Activated CD4-positive, alpha-beta T cell treated with anti-CD3 and anti-CD28 coated beads for 24 hours (primary cell): ENCODE measurements at places on chromosomes 13 and 19.

DNA sequence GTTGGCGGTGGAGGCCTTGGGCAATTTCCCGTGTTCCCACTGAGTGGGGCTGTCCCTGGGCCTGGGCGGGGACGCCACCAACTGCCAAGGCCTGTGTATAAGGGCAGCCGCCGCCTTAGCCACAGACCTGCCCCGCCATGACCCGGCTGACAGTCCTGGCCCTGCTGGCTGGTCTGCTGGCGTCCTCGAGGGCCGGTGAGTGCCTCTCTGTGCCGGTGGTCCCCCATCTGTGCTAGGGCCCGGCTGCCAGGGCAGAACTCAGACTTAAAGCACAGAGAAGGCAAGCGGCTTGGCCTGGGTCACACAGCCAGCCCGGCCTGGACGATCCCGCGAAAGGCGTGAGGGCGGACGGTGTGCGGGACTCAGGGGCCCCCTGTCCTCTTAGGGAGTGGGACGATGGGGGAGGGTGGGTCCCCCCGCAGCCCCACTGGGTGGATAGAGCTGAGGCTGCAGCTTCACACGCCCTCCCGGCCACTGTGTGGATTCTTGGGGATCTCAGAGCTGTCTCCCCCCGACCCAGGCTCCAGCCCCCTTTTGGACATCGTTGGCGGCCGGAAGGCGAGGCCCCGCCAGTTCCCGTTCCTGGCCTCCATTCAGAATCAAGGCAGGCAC is at the start of gene AZU1:
TSS of gene AZU1 (plus strand) at position 128 of the 612 bp plus-strand sequence. CDS start at position 138, 10 bp downstream.
- DNase-seq, result no peak

DNA sequence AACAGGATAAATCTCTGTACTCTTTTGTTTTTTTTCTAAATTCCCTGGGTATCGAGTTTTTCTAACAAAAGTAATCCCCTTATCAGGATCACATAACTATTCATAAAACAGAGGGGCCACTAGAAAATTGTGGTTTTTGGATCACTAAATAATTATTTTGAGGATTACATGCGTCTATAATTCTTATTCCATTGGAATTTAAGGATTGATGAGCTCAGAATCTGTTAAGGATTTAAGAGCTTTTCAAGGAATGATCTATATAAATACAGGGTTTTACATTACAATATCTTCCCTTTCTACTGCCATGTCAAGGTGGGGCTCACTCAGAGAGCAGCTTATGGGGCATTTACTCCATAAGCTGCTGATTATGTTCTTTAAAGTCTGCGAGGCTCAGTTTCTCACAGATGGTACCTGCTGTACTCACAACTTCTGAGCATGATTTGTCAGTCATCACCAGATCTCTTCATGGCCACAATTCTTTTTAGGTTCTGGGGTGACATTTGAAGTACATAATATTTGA is 449.8 kb downstream of the PCDH17 start:
- DNase-seq, result no peak

DNA sequence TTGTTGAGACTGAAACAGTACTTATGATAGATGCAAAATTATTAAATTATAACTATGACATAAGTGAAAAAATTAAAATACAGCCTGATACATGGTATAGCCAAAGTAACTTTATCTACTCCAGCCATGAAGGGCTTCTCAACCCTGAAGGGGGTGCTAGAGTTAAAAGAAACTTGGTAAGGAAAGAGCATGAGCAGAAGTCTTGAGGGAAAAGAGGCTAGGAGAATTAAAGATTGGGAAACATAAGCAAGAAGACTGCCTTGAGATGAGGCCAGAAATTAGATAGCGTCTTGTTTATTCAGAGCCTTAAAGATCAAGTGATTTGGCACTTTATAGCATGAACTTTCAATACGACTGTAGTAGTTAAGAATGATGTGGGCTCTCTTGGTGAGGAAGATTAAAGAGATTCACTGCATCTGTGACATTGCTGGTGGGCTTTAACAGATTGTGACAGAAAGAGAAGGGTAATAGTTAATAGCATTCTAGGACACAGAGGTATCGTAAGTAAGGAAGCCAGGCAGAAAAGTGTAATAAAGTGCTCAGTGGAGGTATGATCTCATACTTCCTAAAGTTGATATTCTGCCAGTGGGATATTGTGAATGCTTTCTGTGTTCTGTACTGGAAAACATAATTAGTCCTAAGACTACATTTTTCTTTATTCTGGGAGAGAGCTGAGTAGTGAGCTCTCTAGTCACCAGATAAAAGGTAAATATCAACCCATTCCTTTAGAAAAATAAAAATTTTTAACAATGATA is 385.4 kb upstream of the PRR20A start:
- no peak for DNase-seq

DNA sequence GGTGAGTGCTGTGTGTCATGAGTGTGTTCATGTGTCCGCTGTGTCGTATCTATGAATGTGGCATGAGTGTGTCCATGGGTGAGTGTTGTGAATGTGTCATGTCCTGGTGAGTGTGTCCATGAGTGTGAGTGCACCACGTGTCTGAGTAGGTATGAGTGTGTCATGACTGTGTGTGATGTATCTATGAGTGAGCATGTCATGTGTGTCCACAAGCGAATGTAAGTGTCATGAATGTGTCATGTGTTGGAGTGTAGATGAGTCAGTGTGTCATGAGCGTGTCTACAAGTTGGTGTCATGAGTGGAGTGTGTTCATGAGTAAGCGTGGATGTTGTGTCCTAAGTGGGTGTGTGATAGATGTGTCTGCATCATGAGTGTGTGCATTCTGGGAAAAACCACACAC is 129.4 kb downstream of the TUBA3C start:
- no peak for DNase-seq

DNA sequence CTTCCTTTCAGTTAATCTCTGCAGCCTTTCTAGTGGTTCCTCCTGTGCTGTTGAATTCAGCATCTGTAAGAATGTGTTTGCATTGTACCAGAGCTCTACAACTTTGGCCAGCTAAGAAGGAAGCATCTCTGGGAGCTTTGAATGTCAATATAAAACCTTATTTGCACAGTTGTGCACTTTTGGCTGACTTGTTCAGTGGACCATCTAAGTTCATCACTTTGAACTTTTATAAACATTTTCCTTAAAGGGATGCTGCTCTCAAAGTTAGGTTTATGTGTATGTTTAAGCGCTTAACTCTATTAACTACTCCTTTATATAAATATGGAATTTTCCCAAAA is 15.6 kb downstream of the POLR1D start:
- no peak for DNase-seq

DNA sequence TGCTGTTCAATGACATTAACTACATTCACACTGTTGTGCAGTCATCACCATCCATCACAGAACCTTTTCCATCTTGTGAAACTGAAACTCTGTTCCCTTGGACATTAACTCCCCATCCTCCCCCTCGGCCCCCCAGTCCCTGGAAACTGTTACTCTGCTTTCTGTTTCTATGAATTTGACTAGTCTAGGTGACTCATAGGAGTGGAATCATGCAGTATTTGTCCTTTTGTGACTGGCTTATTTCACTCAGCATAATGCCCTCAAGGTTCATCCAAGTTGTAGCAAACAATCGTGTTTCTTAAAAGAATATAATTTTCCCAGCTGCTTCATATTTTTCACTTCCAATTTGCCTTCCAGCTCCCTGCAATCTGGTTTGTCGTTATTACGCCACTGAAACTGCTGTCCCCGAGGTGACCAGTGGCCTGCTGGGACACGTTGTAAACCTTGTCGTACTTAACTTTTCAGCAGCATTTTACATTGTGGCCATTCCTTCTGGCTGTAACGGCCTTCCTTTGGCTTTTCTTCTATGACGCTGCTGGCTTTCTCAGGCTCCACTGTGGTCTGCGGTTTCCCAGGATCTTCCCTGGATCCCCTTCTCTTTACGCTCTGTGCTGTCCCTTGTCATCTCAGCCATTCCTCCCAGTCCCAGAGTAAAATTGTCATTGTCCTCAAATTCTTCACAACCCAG is 74.0 kb downstream of the DHRS12 start:
- DNase-seq, result peak; percentile 15

DNA sequence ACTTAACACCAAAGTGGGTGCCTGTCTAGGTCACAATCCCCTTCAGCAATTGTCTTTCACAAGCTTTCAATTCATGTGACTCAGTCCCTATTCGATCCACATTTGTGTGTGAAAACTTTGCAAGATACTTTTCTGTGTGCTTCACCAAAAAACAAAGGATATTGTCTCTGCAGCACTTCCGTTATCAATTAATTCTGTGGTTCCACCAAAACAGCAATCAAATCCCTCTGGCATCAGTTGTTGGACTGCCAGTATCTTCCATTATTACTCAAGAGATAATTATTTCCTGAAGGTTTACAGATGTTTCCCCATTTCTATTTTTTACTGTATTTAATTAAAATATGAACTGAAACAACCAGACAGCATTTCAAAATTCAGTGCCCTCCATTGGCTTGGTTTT is 481.4 kb downstream of the SUCLA2 start:
- DNase-seq, result no peak

- no peak for DNase-seq
Observed at GRCh38 chr13:51435002-51435578, 17.7 kb downstream of the INTS6 start.

GRCh38 chr13:30156826-30157615 is 150.3 kb downstream of the KATNAL1 start:
- no peak for DNase-seq

GRCh38 chr13:43773602-43774001 is 13.2 kb downstream of the ENOX1 start:
- DNase-seq, result no peak

DNA sequence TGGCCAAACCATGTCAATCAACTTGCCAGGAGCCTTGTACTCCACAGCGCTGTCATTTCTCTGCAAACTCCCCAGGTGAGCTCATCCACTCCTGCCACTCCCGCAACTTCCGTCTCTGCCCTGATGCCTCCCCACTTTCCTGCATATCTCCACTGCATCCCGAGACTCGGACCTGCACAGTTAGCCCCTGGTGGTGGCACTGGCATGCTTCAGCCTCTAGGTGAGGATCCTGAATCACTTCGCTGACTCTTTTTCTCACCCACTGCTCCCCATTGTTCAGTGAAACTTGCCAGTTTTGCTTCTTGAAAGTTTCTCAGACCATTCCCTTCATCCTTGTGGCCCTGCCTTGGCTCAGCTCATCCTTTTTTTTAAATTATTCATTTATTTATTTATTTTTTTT is 3.4 kb upstream of the CTU1 start:
- DNase-seq, result no peak

DNA sequence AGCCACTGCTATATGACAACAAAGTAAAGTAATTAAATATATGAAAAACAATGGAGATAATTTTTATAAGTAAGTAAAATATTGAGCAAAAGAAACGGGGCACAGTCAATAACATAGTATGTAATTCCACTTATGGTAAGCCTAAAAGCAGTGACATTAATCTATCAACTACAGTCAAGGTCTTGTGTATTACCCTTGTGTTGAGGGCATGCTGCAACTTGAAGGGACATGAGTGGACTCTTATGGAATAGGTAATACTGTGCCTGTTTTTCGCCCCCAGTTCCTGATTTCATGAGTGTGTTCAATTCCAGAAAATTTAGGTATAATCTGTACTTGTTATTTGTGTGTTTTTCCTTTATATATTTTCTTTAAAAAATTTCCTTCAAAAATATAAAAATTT is 201.3 kb upstream of the SLITRK6 start:
- DNase-seq, result no peak

DNA sequence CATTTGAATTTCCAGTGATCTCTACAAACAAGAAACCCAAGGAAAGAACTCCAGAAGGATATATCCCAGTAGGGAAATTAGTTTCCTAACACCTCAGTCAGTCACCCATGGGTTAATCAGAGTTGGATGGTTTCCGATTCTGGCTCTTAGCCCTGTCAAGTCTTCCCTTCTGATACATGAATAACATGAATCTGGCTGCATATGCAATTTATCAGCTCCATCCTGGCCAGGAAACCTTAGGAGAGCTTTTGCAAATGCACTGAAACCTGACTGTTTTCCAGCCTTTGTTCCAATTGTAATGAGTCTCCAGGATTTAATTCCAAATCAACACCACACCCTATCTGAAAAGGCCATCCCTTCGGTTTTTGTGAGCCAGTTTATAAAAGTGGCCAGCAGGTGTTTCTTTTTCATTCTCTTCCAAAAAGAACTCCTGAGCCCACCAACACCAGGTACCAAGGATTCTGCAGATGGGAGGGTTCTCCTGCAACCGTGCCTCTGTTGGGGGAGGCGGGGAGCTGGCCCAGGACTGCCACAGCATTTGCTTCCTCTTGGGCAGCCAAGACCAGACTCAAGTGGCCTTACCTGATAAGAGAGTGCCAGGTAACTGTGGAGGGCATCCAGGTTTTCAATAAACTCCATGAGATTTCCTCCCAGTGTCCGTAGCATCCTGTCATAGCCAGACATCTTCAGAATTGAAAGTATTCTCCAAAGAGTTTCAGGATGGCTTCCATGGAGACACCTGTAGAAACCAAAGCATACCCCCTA is 77.5 kb downstream of the C13orf42 start:
- DNase-seq, result no peak

- no peak for DNase-seq
Observed at GRCh38 chr13:113526466-113527220, 36.1 kb upstream of the DCUN1D2 start.

DNA sequence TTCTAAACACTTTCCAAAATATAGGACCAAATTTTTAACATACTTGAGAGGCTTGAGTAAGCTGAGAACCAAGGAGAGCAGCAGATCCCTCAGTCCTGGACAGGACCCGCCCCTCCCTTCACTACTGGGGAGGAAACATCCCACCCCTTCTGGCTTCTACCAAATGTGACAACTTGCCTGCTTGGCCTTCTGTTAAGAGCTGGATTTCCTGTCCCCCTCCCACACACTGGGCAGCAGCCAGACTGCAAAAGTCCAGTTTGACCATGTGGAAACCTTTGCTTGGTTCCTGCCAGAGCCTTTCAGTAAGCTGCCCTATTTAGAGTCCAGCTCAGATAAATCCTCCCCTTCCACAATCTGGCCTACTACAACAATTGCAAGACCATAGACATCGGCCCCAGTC is 84.3 kb downstream of the FGF14 start:
- DNase-seq, result no peak

GRCh38 chr19:2600914-2601870 is 101.3 kb downstream of the GNG7 start:
- DNase-seq, result no peak

DNA sequence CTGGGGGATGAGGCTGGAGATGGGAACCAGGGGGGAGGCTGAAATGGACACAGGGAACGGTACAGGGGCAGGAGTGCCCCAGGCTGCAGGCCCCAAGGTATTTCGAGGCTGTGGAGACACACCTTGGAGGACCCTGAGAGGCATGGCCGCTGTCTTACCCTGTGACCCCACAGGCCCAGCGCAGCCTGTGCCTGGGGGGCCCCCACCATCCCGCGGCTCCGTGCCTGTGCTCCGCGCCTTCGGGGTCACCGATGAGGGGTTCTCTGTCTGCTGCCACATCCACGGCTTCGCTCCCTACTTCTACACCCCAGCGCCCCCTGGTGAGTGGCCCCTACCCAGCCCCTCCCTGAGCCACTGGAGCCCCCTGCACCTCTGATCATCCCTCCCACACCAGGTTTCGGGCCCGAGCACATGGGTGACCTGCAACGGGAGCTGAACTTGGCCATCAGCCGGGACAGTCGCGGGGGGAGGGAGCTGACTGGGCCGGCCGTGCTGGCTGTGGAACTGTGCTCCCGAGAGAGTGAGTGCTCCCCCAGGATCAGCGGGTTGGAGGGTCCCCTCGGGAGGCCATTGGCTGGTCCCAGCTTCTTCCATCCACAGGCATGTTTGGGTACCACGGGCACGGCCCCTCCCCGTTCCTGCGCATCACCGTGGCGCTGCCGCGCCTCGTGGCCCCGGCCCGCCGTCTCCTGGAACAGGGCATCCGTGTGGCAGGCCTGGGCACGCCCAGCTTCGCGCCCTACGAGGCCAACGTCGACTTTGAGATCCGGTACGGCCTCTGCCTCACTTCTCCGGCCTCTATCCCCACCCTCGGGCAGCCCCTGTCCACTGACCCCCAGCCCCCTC is 16.9 kb upstream of the SPIB start:
- DNase-seq, result no peak
